ENCODE measurements at places on chromosomes 1 and 21.

DNA sequence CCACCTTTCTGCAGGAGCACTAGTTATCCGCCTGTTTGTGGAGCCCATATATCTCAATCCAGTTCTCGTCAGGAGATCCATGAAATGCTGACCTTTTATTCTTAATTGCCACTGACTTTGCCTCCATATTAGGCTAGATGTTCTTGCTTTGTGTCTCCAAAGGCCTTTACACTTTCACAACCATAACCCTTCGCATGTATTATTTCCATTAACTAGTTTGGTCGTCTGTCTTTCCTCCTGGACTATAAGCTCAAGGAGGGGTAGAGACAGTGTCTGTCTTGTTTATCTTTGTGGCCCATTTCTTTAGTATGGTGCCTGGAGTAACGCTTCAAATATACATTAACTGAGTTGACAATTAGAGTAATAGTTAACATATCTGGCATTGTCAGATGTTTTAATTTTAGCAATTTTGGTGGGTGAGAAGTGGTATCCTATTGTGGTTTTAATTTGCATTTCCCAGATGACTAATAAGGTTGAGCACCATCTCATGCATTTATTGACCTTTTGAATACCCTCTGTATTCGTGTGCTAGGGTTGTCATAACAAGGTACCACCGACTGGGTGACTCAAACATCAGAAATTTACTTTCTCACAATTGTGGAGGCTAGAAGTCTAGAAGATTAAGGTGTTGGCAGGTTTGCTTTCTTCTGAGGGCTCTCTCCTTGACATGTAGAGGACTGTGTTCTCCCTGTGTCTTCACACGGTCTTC, 21.7 kb upstream of the IL12RB2 start:
- DNase-seq: no peak

DNA sequence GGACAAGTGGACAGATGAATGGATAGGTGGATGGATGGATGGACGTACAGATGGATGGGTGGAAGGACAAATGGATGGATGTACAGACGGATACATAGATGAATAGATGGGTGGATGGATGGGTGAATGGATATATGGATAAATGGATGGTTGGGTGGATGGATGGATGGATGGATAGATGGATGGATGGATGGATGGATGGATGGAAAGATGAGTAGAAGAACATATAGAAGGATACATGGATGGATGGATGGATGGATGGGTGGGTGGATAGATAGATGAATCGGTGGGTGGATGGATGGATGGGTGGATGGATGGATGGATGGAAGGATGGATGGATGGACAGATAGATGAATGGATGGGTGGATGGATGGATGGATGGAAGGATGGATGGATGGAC, 274.3 kb downstream of the KAZN start:
- DNase-seq: no peak

GRCh38 chr1:188423073-188423472, 1594.3 kb downstream of the PLA2G4A start:
- no peak for DNase-seq

GRCh38 chr1:50604580-50604979, 181.3 kb upstream of the DMRTA2 start:
- DNase-seq: no peak
